Fibroblast of skin of scalp (primary cell): ENCODE measurements at places on chromosomes 7 and 10.

DNA sequence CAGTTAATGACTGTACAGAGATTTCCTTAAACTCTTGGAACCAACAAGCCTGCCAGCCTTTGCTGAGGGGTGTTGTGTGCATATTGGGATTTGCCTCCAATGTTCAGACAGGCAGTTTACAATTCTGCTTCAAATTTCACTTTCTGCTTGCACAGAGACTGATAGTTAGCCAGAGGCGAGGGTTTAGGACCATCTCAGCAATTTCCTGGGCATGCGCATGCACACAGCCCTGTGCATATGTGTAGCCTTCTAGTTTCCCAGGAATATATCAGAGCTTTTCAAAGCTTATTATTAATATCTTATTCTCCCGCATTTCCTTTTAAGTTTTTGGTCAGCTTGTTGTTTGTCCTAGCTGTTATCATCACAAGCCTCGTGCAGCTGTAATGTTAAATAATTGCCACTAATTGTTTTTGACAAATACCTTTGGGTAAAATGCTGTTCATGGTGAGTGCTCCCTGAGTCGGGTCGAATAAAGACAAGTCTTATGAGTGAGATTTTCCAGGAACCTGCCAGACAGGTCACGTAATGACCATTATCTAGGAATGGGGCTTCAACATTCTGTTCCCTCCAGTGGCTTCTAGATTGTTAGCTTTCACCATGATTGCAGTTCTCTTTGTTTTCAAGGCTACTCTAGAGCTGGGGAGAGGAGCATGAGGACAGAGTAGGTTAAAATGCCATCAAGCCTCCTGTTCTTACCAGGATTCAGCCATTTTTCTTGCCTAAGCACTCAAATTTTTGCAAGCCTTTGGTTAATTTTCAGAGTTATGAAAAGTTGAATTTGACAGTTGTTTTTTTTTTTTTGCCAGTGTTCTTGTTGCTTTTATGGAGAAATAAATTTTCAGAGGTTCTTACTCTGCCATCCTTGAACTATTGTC is 24.1 kb upstream of the DNAJC1 start:
- no peak for DNase-seq

- DNase-seq = no peak
Measured at GRCh38 chr7:131443496-131443895, 112.9 kb downstream of the PODXL start.

DNA sequence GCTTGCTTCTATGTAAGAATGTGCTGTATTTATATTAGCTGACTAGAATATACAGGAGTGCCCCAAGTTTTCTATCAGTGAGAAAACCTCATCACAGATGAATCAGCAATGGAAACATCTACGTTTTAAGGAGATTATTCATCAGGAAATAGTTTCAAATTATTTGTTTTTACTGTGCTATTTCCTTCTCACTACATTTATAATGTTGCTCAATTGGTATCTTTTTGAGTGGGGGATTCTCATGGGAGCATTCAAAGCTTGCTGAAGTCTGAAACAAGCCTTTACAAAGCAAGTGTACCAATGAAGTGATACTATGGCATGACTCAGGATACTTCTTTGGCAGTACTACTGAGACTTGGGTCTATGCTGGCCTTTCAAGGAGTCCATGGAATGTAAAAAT is 191.1 kb upstream of the SLC26A5 start:
- DNase-seq = peak; percentile 96

DNA sequence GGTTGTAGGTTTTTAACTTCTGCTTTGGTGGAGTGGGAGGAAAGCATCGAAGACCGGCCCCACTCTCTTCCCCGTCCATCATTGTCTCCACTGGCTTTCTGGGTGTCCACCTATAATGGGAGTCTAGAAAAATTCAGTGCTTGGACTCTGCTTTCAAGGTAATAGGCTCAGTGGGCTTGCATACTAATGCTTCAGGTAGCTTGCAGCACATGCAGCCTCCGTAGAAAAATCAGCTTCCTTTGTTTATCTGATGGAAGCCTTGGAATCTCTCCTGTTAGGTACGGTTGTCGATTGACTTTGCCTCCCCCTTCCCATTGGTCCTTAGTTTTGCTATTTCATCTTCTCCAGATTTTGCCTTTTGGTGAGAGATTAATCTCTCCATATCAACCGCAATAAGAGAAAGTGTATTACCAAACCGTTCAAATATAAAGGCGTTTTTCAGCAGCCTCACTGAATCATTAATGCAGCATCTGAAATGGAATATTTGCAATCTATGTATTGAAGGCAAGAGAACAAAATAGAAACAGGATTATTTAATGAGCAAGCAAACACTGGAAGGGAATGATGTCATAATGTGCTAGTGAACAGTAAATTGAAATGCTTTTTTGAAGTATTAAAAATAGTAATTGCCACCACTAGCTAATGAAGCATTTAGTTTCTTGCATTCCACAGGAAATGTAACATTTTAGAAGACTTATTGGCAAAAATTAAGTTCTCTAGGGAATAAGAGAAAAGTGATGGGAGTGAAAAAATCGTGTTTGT is 944 bp downstream of the AVL9 start:
- DNase-seq = no peak

- DNase-seq = peak; percentile 58
Measured at GRCh38 chr10:23702977-23703414, 264.1 kb downstream of the OTUD1 start.

DNA sequence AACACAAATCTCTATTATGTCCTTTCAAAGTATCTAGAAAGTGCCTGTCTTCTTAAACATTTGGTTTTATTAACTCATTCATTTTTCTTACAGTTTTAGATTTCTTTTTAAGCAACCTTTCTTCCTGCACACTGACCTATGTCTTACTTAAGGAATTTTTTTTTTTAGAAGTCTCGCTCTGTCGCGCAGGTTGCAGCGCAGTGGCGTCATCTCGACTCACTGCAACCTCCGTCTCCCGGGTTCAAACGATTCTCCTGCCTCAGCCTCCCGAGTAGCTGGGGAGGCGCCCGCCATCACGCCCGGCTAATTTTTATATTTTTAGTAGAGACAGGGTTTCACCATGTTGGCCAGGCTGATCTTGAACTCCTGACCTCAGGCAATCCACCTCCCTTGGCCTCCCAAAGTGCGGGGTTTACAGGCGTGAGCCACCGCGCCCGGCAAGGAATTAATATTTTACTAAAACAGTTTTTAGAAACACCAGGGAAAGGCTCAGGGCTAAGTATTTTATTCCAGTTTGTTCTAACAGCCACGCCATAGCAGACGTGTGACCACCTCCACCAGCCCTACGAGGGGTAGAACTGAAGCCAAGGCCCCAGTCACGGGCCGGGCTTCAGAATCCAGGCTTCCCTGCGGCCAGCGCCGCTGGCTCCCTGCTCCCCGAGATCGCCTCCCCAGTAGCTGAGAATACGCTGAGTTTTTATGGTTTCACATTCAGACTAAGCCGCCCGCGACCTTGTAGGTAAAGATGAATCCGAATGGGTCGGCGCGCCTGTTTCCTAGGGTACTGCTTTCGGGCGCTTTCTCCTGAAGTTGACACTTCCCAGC is 941 bp upstream of the LUC7L2 start:
- DNase-seq = peak; percentile 50

GRCh38 chr7:149831741-149832219 is 6.4 kb upstream of the ZNF862 start:
- no peak for DNase-seq

- DNase-seq = peak; percentile 63
Measured at GRCh38 chr10:58775960-58776567, 263.4 kb downstream of the BICC1 start.

GRCh38 chr7:144255471-144255897 is 9.1 kb downstream of the OR2A7 start:
- DNase-seq = no peak

DNA sequence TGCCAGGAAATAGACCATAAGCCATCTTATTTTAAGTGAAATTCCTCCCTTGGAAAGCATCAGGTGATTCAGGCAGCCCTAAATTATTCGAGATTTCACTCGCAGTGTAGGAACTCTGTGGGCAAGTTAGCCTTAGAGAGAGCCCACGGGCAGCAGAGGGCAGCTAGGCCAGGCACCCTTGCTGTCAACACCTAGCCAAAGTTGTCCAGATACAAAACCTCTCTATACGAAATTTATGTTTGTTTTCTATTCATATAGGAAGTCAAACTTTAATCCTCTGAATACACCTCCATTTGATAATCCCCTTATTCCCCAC is 1043.5 kb downstream of the GATA3 start:
- DNase-seq = no peak

GRCh38 chr10:74314166-74314565 is 163.1 kb downstream of the ADK start:
- DNase-seq = no peak

- DNase-seq = no peak
Measured at GRCh38 chr7:75738604-75738974, at the start of gene HIP1. TSS of gene HIP1 (minus strand) at chr7:75738941. CDS start at chr7:75738920, 21 bp downstream.

DNA sequence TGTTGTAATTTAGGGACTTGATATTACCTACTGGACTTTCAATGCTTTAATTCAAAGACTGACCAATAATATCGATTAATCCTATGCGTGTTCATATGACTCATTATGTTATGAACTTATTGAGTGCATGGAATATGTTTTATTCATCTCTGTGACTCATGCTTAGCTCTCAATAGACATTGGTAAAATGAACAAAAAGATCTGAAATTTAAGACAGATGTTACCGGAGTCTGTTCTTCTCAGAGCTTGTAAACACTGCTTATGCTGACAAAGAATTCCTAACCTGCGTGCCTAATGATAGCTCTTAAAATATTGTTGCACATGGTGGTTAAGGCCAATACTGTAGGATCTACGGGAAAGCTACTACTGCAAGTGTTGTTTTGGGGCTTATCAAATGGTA is 131.5 kb upstream of the ACBD5 start:
- peak; percentile 5 for DNase-seq

- no peak for DNase-seq
Measured at GRCh38 chr10:128297709-128298378, 171.6 kb upstream of the MKI67 start.

DNA sequence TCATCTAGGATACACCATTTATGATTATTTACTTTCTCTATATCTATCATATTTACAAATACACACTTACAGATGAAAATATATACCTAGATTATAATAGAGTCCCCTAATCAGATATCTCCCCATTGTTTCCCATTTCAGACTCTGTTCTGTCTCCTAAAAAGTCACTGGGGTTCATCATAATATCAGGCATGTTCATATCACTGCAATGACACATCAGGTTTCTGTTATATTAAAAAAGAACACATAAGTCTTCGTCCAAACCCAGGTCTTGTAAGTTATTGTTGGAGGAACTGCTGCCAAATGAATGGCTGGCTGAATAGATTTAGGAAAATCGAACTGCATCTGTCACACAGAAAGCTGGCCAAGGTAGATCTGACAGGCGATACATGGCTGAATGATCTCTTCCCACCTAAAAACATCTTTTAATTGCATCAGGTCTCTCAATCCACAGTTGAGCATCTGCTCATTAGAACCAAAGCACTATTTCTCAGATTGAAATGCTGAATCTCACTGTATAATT is 178.7 kb downstream of the CACNA2D1 start:
- DNase-seq = no peak

- no peak for DNase-seq
Measured at GRCh38 chr7:69199661-69200060, 398.6 kb upstream of the AUTS2 start.

GRCh38 chr10:68826764-68827591 is at the start of gene STOX1:
TSS of gene STOX1 (plus strand) at chr10:68827531. CDS start at chr10:68827624, 93 bp downstream.
- peak; percentile 62 for DNase-seq

GRCh38 chr10:86172301-86172700 is 194.3 kb downstream of the GRID1 start:
- no peak for DNase-seq

DNA sequence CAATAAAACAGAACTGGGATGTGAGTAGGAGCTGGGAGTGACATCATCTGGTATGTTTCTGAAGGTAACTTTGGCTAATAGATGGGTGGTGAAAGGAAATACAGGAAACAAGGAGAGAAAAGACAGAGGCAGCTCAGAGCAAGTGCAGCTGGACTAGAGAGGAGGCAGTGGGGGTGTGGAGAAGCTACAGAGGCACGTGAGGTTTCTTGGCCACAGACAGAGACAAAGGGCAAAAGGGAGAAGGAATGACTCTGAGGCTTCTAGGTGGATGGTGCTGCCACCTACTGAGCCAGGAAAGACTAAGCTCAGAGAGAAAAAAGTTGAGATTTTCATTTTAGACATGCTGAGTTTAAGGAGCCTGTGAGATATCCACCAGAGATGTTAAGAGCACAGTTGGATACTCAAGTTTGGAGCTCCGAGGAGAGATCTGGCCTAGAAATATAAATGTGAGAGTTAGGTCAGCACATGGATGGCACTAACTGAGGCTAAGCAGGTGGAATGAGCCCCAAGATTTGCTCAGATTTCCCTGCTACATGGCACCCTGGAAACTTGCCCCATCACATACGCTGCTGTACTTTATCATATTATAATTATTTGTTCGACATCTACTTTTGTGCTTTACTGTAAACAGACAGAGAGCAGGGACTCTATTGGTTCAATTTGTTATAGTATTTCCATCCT is 293.0 kb upstream of the IMMP2L start:
- DNase-seq = peak; percentile 72

DNA sequence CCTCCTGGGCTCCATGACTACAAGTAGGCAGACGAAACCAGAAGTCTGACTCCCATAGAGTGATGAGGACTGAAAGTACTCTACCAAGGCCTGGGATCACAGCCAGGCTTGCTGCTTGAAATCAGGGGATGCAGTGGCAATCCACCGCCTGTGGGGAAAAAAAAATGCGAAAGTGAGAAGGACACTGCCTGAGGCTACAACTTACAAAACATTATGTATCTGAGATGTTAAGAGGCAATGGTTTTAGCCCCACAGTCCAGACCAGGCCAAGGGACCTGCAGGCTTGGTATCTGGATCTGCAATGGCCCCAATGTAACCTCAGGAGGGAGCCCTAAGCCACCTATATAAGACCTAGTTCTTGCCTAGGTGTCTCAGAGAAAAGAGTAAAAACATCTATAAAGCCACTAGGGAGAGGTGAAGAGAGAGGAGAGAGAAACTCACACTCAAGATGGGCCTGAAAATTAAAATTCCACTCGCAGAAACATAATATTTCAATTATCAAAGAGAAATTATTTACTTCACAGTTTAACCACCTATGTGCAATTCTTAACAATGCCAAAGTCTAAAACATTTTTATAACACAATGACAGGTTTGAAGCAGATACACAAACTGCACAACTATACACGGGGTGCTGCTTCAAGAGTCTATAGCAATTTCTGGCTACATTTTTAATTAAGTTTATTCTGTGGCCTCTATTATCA is 13.9 kb downstream of the DNAJC1 start:
- DNase-seq = peak; percentile 53

- DNase-seq = peak; percentile 86
Measured at GRCh38 chr7:44847509-44847919, 373 bp downstream of the H2AZ2 start.

- no peak for DNase-seq
Measured at GRCh38 chr7:104961821-104962220, 52.2 kb upstream of the KMT2E start.

DNA sequence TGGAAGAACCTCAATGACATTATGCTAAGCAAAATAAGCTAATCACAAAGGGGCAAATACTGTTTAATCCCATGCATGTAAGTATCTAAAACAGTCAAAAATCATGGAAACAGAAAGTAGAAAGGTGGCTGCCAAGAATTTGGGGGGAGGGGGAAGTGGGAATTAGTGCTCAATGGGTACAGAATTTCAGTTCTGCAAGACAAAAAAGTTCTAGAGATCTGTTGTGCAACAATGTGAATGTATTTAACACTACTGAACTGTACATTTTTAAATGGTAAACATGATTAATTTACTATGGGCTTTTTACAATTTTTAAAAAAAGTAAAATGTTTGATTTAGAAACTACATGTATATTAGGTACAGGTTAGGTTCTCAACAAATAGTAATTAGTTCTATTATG is 11.9 kb downstream of the EZH2 start:
- DNase-seq = no peak
